ENCODE measurements at places on chromosomes 6 and 20.

DNA sequence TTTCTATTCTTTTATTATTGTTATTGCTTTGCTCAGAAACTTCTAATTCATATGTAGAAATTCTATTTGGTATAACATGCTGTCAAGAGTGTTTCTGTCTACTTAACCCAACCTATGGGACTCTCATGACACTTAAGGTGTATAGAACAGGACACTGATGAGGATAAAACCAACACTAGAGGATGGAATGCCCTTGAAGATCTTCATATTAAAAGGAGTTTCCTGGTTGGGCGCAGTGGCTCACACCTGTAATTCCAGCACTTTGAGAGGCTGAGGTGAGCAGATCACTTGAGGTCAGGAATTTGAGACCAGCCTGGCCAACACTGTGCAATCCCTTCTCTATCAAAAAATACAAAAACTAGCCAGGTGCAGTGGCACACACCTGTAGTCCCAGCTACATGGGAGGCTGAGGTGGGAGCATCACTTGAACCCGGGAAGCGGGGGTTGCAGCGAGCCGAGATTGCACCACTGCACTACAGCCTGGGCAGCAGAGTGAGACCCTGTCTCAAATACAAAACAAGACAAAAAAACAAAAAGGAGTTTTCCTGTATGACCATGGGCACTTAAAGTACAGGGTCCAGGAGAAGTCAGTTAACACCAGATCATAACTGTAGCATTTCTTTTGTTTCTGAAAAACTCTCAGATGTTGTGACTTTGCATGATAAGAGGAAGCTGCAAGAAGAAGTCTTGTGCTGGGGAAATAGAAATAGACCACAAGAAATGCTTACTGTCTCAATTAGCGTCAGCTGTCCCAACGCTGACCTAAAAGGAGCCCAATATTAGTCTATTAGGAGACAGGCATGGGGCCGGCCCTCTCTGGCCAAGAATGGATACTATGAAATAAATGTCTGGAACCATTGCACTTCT, 38.9 kb upstream of the CD2AP start:
- DNase-seq: peak; percentile 60

DNA sequence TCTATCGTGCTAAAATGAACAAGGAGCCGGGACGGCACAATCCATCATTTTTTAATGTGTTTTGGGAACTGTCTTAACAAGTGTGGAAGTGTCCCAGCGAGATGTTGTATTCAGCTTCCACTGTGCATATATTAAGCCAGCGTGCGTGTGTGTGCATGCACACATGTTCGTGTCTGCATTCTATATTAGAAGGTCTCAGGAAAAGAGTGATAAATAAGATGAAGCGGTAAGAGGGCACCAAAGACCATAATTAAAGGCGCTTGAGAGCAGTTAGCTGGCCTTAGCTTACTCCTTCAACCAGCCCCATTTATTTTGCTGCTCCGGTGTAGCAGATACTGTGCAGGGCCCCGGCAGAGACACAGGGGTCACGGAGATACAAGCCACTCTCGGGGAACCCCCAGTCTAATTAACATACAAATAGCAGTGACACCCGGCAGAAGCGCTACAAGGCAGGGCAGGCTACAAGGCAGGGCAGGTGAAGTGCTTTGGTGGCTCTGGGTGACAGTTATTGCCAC, 206.5 kb upstream of the RREB1 start:
- DNase-seq: no peak

DNA sequence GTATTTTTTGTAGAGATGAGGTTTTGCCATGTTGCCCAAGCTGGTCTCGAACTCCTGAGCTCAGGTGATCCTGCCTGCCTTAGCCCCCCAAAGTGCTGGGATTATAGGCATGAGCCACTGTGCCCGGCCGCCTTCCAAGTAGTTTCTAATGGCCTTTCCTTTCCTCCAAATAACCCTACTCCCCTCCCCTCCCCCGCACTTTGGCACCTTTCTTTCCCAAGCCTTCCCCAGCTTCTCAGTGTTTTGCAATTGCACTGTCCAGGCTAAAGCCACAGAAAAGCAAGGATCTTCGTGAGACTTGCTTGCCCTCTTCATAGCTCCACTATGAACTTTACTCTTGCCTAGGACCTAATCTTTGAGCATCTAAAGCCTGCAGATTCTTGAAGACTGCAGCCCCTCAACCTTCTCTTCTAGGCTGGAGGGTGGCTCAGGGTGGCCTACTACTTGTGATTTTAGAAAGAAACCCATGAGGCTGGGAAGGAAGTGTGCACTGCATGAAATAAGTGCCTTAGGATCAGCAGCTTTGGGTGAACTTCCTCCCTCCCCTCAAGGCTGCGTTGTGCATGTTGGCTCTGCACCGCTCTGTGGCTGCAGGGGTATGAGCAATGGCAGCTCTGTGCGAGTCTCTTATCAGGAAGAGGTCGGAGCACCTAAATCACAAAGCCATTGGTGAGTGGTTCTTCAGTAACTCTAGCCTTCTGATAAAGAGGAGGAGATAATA, 152.4 kb upstream of the SNX9 start:
- peak; percentile 44 for DNase-seq

- no peak for DNase-seq
Measured at GRCh38 chr6:139152892-139153271, 18.0 kb downstream of the HECA start.

DNA sequence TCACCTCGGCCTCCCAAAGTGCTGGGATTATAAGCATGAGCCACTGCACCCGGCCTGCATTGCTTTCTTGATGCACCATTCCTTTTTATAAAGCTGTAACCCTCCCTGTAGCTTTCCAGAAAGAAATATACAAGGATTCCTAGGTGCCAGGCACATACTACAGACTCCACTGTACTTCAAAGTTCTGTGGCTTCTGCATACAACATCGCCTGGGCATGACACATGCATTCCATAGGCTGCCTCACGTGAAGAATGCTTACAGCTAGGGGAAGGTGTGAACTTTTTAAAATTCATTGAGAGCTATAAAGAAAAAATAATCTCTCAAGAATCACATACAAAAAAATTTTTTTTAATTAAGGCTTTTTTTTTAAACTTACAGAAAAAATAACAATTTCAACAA, 50.2 kb downstream of the TRAM2 start:
- DNase-seq: no peak

DNA sequence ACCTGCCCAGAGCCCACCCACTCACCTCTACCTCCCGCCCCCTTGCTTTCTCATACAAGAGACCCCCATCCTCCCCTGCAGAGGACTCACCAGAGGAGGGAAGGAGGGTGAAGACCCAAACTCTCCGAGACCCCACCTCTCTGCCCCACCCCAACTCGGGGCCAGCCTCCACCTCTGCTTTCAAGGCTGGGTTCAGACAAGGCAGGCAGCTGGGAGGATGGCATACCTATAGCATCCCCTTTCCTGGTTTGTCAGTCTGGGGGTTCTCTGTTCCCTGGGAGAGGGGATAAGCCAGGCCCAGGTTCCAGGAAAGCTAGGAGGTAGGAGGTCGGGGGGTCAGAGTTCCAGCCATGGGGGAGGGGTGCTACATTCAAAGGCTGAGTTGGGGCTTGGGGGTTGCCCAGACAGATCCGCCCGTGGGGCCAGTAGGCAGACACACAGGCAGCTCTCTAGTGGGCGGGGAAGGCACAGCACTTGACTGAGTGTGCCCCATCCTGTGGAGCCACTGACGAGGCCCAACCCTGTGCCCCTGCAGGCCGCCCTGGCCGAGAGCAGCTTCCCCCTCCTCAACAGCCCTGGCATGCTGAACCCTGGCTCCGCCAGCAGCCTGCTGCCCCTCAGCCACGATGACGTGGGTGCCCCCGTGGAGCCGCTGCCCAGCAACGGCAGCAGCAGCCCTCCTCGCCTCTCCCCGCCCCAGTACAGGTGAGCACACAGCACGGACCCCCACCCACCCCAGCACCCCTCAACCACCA, 40.8 kb upstream of the MDFI start:
- peak; percentile 8 for DNase-seq

GRCh38 chr20:49323622-49324238, 45.9 kb upstream of the ZNFX1 start:
- DNase-seq: peak; percentile 90

DNA sequence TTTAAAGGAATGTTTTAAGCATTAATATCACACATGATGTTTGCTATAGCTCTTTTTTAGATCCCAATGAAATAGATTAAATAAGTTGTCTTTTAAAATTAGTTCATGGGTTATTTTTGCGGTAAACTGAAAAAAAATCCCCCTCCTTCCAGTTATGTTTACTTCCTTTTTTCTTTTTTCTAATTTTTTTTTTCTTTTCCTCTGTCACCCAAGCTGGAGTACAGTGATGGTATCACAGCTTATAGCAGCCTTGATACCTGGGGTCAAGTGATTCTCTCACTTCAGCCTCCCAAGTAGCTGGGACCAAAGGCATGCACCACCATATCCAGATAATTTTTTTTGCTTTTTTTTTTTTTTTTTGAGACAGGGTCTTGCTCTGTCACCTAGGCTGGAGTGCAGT, 17.8 kb upstream of the SCAF8 start:
- peak; percentile 46 for DNase-seq

DNA sequence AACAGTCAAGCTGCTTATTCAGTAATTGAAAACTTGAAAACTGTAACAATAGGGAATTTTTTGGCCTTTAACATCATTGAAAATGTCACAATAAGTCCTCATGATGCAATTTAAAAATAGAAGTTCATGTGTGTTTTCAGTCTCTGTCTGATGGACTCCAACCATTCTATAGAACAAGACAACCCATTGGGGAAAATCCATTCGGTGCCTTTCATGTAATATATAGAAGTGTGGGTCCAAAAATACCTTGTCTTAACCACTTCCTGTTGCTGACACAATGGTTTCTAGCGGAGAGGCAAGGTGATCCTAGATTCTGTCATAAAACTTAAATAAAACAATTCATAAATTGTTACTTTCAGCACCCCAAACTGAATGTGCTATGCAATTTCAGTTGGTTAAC, 1131.3 kb upstream of the MAP3K7 start:
- no peak for DNase-seq

GRCh38 chr6:129621252-129621651, 88.7 kb downstream of the ARHGAP18 start:
- peak; percentile 56 for DNase-seq

DNA sequence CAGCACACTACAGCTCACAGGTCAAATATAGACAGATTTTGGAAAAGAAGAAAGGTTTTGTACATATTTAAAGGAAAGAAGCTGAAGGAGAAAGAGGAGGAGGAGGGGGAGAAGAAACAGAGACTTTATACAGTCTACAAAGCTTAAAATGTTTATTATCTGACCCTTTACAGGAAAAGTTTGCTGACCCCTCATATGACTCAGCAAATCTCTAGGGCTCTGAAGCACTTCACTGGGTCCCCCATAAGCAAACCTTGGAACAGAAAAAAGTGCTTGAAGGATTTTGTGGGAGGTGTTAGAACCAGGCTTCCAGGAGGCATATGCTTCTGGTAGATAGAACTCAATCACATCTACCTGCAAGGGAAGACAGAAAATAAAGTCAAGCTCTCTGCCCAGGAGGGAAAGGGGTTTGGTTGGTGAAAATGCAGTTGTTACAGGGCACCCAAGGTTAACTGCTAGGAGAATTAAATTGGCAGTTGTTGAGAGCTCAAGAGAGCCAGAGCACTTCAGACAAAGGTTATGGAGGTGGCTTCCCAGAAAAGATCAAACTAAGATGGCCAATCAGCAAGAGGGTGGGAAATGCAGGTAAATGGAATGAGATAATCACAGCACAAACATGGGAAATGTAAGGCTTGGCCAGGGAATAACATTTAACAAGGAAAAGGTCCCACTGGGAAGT, 207.4 kb upstream of the SGK1 start:
- no peak for DNase-seq

DNA sequence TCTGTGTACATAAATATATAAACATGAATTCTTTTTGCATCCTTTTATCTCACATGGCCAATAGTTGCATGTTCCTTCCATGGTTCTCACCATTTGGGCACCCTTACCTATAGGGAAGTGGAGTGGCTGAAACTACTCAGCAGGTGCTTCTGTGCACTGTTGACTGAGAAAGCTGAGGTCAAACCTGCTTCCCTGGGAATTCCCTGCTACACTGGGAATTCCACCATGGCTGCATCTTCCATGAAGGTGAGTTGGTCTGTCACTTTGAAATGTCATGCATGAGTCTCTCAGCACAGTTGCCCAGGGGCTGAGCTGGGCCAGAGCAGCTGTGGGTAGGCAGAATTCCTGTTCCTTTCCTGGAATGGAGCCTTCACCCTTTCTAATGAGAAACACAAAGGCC, 193.8 kb upstream of the PRSS16 start:
- no peak for DNase-seq

- DNase-seq: no peak
Measured at GRCh38 chr6:50868466-50868865, 49.8 kb downstream of the TFAP2B start.

GRCh38 chr20:1528811-1529210, 28.7 kb downstream of the SIRPD start:
- no peak for DNase-seq

DNA sequence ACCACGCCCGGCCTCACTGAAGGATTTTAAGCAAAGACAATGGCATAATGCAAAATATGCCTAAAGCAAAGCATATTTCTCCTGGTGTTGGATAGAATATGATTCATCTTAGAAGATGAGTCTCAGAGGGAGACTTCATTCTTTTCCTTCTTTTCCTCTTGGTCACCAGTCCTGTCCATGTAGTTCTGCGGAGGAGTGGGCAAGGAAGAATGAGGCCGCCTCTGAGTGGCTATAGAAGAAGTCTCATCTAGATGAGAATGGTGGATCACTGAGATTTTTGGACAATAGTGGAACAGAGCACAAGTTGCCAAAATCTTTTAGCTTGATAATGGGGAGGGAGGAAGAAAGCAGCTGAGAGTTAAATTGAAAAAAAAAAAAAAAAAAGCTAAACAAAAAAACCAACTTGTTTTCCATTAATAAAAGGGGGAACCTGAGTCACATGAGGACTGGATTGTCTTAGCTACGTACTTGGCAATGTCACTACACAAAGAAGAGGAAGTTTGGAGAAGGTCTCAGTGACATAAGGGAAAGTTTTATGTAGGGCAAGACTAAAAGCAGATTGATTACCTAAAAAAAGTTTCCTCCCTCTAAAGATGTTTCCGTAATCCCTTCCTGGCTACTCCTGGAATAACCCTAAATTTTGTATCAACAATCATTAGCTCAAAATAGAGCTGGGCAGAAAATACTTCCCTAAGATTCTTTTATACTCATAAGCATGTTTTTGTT, 6.0 kb downstream of the CD83 start:
- DNase-seq: peak; percentile 56

DNA sequence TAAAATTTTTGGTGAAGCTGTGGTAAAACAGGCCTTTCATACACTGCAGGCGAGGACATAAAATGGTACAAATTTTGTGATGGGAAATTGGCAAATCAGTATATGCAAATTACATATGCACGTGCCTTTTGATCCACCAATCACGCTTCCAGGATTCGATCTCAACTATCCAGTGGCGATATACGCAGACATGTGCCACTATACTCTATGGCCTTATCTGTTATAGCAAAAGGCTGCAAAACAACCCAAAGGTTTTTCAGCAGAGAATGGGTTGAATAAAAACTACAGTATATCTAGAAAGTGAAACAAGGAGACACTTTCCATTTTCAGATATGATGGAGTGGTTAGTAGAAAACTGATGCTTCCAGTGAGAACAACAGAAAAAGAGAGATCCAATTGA, 41.9 kb upstream of the ERVFRD-1 start:
- DNase-seq: no peak
